Osteoblast (primary cell): ENCODE measurements at places on chromosomes 3 and 15. TPM values are rescaled to one million over a fixed set of nuclear protein-coding genes. Genes with fewer than 3 reads are reported as not detected.

DNA sequence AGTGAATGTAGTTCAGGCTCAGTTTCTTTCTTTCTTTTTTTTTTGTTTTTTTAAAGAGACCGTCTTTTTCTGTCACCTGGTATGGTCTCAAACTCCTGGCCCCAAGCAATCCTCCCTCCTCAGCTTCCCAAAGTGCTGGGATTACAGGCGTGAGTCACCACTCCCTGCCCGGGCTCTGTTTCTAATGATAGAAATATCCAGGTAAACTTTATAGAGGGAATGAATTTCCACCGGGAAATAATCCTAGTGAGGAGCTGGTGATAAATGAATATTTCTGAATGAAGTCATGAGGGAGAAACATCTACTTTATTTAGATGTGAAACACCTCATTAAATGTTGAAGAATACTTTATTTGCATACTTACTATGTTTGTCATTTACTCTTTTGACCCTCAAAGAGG, 7.2 kb downstream of the RNF13 start:
- DNase-seq, result no peak

DNA sequence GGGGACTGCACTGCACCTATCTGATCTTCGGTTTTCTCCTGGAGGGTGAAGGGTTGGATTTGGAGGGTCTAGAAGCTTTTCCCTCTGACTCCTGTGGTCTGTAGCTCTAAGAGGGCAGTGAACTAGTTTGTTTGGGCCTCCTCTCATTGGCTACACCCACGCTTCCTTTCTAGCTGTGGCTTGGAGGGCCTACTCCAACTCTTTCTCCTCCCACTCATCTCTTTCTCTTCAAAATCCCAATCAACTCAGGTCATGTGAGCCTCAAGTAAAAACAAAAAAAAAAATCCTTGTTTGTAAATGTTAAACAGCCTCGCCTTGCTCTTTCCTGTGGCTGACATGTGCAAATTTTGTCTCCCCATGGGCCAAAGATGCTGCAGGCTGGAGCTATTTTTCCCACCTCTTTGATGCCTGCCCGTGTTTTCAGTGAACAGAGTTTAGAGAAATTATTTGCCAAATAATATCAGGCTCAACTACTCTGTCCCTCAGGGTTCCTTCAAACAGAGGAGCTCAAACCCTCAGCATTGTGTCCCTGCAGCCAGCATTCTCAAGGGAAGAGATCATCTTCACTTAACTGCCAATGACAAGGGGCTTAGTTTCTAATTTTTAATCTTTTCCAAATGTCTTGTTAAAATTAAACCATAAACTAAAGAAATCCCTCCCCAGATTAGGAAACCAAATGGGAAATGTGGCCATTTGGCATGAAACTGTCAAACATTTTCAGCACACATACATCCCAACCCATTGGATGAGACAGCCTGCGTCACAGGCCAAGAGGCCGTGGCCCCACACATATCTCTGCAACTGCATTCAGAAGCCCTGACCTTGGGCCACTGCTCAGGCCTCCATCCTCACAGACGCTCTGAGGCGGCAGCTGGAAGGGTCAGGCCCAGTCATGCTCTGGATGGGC, 114.8 kb upstream of the THBS1 start:
- DNase-seq, result no peak

- DNase-seq, result no peak
These were observed 82.1 kb upstream of the LRRFIP2 start for GRCh38 chr3:37256447-37256846.

DNA sequence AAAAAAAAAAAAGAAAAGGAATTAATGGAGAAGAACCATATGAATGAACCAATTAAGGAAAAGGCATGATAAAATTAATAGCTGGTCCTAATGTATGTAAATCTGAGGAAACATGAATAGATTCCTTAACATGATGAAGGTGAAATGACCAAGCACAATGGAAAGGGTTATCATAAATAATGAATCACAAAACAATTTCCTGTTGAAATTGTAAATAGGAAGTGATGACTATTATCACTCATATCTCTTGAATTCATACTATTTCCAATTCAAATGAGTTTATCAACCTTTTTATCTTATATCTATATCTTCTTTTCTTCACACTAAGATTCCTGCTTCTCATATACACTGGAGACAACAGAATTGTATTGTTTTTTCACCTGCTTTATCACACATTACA, 32.0 kb downstream of the AADACL2 start:
- no peak for DNase-seq

GRCh38 chr3:42601896-42602581, 1.6 kb downstream of the NKTR start:
- no peak for DNase-seq

LIPC gene
- 1.1 and 2.7 TPM in 2 replicates for total RNA-seq
